ENCODE measurements at places on chromosomes 5 and 9.

DNA sequence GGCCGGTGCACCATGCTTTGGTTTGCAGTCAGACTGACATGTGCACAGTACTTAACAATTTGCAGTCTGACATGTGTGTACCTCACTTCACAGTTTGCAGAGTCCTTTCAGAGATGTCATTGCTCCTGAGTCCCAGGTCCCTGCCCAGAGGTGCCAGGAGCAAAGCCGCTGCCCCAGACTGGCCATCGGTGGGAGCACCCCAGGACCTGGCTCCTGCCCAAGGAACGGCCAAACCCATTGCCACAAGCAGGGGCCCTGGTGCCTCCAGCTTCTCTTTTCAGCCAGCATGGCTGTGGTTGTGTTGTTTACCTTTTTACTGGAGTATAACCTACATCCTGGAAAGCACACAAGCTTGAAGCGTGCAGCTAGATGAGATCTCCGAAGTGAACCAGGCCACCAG, 28.6 kb downstream of the RASGEF1C start:
- no peak overlapping the region for H3K27ac ChIP-seq
- H3K36me3 ChIP-seq = no peaks in the 10 kb centered on the region
- peaks cover 11% of the 10 kb centered on the region for H3K4me1 ChIP-seq
- DNase-seq = no peak

DNA sequence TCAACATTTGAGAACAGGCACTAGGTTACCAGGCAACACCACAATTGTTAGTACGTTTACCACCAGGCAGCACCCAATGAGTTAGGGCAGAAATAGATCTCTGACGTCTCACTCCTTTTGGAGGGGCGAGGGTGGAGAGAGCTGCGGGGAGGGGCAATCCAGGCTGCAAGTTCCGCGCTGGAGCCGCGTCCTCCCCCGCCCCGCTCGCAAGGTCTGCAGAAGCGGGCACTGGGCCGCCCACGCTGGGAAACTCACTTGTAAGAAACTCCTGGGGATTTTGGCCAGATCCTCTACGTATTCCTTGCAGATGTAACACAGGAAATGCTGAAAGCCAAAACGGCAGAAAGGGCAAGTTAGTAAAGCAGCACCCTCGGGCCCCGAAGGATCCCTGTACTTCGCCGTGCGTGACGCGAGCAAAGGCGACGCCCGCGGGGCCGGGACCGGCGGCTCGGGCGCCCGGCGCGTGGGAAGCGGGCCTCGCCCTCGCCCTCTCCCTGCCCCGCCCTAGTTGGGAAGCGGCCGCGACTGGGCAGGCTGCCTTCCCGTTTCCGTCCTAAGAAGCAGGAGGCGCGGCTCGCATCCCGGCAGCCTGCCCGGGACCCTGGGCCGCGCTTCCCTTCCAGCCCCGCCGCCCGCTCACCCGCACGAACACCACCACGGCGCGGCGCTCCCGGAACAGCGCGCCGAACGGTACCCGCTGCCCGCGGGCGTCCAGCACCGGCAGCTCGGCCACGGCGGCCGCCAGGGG, 493 bp downstream of the PRXL2C start:
- H3K4me1 ChIP-seq = peaks cover 12% of the 10 kb centered on the region
- peaks cover 25% of the 10 kb centered on the region for H3K36me3 ChIP-seq
- DNase-seq = peak; percentile 70
- H3K27ac ChIP-seq = peak overlapping the region; percentile 76

DNA sequence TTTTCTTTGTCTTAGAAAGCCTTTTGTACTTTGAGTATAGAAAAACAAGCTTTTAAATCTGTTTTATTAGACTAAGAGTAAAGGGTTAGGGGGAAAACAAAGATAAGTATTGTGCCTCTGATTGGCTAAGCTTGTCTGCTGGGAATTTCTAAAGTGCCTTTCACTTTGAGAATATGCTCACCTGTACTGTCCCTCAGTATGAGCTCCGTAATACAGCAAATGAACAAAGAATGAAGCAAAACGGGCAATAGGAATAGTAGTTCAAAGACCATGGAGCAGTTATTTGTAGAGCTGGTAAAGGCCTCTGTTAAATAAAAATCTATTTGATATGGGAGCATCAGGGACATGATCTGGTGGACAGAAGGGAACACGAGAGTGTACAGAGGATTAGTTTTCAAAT, 277.8 kb downstream of the MAST4 start:
- no peaks in the 10 kb centered on the region for H3K36me3 ChIP-seq
- no peak for DNase-seq
- no peak overlapping the region for H3K27ac ChIP-seq
- H3K4me3 ChIP-seq = no peak overlapping the region
- peaks cover 10% of the 10 kb centered on the region for H3K27me3 ChIP-seq

DNA sequence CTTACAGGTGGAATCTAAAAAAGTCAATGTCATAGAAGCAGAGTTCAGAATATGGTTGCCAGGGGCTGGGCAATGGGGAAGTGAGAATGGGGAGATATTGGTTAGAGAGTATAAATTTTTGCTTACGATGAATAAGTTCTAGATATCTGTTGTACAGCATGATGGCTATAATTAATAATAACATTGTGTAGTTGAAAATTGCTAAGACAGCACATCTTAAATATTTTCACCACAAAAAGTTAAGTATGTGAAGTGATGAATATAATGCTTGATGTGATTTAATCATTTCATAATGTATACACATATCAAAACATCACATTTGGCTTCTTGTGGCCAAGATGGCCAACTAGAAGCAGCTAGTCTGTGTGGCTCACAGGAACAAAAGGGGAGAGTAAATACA, 425.9 kb upstream of the ACO1 start:
- no peak overlapping the region for H3K4me3 ChIP-seq
- H3K27me3 ChIP-seq = no peaks in the 10 kb centered on the region
- H3K36me3 ChIP-seq = no peaks in the 10 kb centered on the region
- DNase-seq = no peak
- H3K27ac ChIP-seq = no peak overlapping the region

DNA sequence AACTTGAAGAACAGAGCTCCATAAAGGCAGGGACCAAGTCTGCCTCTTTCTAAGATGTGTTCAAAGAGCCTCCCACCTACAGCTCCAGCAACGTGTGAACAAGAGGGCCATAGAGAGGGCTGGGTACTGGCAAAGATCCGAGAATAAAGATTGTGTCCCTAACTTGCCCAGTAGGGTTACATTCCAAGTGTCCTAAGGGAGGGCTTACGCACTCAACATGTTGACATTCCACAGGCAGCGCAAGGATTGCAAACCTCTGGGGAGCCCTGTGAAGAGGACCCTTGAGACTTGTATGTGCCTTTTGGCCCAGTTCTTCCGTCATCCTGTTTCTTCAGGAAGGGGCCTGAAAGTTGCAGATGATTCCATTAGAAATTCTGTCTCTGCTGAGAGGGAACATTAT, 48.2 kb upstream of the ENTREP1 start:
- DNase-seq = no peak
- no peak overlapping the region for H3K27ac ChIP-seq
- no peaks in the 10 kb centered on the region for H3K27me3 ChIP-seq
- H3K4me3 ChIP-seq = no peak overlapping the region

- H3K36me3 ChIP-seq = no peaks in the 10 kb centered on the region
- no peak for DNase-seq
- no peaks in the 10 kb centered on the region for H3K27me3 ChIP-seq
- H3K4me1 ChIP-seq = no peaks in the 10 kb centered on the region
- no peak overlapping the region for H3K27ac ChIP-seq
Measured at GRCh38 chr9:19938990-19939733, 150.3 kb upstream of the SLC24A2 start.

DNA sequence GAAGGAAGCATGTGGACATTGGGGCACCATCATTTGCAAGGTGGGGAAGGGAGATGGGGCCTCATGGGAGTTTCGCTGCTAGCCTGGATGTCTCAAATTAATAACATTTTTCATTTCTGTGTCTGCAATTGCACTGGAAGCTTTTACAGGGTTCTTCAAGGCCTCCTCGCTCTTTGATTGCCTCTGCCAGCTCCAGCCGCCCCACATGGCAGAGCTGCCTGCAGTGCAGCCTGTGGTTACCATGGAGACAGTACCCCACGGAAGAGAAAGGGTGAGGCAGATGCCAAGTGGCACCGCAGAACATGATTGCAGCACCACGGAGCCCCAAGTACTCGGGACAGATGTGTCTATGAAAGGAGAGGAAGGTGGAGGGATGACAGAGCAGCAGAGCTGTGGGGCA, 25.4 kb downstream of the CTNND2 start:
- H3K27me3 ChIP-seq = no peaks in the 10 kb centered on the region
- no peaks in the 10 kb centered on the region for H3K36me3 ChIP-seq
- no peak overlapping the region for H3K4me3 ChIP-seq
- no peak overlapping the region for H3K27ac ChIP-seq
- no peak for DNase-seq
- H3K4me1 ChIP-seq = no peaks in the 10 kb centered on the region

DNA sequence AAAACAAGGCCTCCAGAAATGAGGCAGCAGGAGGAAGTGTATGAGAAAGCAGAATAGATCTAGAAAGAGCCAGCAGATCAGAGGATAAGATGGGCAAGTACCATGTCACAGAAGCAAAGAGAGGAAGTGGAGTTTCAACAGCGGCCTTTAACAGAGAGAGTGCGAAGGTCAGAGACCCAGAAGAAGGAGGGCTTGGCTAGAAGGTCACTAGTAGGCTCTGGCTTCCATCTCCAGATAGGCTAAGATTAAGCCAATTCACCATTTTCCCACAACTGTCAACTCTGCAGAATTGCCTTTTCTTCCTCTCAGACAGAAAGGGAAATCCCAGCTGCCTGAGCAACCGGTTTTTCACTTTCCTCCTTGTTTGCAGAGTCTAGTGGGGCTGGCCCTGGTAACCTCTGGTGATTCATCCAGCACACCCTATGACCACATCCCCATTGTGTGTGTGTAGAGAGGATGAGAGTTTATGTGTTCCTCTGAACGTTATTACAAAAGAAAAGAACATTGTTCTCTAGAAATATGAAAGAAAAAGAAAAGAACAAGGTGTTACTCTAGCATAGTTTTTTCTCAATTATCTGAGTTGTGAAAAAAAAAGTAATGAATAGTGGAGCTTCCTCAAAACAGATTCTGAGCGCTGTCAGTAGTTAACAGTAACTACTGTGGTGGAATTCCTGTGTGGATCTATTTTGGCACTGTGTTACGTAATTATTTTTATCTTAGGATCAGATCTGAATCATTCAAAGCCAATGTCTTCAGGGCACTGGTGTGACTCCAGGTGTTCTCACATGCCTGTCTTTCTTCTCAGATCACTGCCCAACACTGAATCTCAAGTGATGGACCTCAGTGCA, 220.4 kb downstream of the ARRDC3 start:
- no peak for DNase-seq
- no peaks in the 10 kb centered on the region for H3K4me1 ChIP-seq
- H3K4me3 ChIP-seq = no peak overlapping the region
- peak overlapping the region; percentile 11 for H3K27ac ChIP-seq
- H3K27me3 ChIP-seq = no peaks in the 10 kb centered on the region

DNA sequence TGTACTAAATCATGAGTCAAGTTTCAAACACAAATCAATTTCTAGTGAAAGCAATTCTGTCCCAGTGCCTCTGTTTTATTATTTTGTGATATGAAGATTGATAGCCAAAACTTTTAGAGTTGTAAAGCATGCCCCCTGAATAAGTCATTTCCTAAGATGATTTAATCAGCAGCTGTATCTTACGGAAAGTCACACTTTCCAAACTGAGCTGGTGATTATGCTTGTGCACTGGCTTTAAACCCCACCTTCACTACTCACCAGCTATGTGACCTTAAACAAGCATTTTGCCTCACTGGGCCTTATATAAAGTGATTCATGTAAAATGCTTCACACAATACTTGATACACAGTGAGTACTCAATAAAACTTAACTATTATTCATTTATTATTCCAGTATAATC, 78.1 kb downstream of the EDIL3 start:
- no peaks in the 10 kb centered on the region for H3K27me3 ChIP-seq
- H3K36me3 ChIP-seq = no peaks in the 10 kb centered on the region
- no peak overlapping the region for H3K4me3 ChIP-seq
- H3K27ac ChIP-seq = no peak overlapping the region
- H3K4me1 ChIP-seq = no peaks in the 10 kb centered on the region
- no peak for DNase-seq

GRCh38 chr9:70410368-70410767, 4.1 kb downstream of the KLF9 start:
- H3K4me3 ChIP-seq = peak overlapping the region; percentile 74
- no peak for DNase-seq
- H3K27ac ChIP-seq = no peak overlapping the region
- H3K36me3 ChIP-seq = no peaks in the 10 kb centered on the region

GRCh38 chr9:2116073-2116472, 100.9 kb downstream of the SMARCA2 start:
- H3K27me3 ChIP-seq = no peaks in the 10 kb centered on the region
- peaks cover 29% of the 10 kb centered on the region for H3K36me3 ChIP-seq
- H3K27ac ChIP-seq = no peak overlapping the region

- no peaks in the 10 kb centered on the region for H3K36me3 ChIP-seq
- no peaks in the 10 kb centered on the region for H3K4me1 ChIP-seq
- DNase-seq = no peak
- no peak overlapping the region for H3K4me3 ChIP-seq
- H3K27me3 ChIP-seq = no peaks in the 10 kb centered on the region
Measured at GRCh38 chr5:34026089-34026761, 16.8 kb downstream of the C1QTNF3 start.

DNA sequence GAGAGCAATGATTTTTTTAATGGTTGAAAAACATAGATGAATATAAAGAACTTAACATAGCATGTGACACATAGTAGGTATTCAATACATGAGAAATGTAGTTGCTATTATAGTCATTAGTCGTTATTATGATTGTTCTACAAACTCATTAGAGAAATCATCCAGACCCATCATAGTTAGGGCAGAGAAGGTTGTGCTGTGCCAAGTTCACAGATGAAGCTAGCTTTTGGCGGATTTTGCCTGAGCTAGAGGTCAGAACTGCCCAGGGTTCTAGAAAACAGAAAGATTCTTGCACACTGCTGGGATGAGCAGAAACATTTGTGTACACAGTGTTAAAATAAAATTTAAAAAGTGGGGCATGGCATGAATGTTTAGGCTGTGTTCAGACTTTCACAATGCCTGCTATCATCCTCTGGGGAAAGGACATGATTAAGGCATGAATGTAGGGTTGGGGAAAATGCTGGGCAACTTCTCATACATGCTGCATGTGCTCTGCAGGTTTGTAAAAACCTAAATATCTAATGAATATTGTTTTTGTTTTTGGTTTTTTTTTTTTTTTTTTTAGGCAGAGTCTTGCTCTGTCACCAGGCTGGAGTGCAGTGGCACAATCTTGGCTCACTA, 33.3 kb upstream of the RAD23B start:
- H3K27ac ChIP-seq = no peak overlapping the region
- H3K4me3 ChIP-seq = no peak overlapping the region
- DNase-seq = no peak
- H3K36me3 ChIP-seq = no peaks in the 10 kb centered on the region

DNA sequence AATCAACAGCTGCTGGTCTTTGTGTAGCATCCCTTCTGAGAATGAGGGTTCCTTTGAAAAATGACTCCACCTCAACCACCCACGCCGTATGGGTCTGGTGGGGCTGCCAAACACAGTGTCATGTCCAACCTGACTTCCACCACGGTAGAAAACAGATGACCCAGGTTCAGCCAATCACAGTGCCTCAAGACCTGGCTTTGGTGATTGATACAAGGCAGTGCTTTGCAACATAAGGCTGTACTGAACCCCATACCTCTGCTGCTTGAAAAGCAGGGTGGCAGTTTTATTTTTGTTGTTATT, 11.5 kb upstream of the TGFBR1 start:
- H3K4me1 ChIP-seq = peaks cover 37% of the 10 kb centered on the region
- no peaks in the 10 kb centered on the region for H3K27me3 ChIP-seq
- peak; percentile 41 for DNase-seq
- peak overlapping the region; percentile 53 for H3K27ac ChIP-seq
- H3K4me3 ChIP-seq = no peak overlapping the region
- no peaks in the 10 kb centered on the region for H3K36me3 ChIP-seq
